Stimulated activated naive B cell treated with anti-CD40 and anti-IgM and Interleukin-4, amounts not matched to agents 10 μg/mL and 1 μg/mL and 100 μg/mL, for 72 hours (primary cell): ENCODE measurements at places on chromosomes 12 and 14.

DNA sequence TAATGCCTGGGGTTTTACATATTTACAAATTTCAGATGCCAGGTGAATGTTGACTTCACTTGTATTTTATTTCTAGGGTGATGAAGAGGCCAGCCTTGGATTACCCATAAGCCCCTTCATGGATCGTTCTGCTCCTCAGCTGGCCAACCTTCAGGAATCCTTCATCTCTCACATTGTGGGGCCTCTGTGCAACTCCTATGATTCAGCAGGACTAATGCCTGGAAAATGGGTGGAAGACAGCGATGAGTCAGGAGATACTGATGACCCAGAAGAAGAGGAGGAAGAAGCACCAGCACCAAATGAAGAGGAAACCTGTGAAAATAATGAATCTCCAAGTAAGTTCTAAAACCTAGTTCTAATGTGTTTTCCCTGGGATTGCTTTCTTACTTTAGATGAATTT, 41.3 kb upstream of the SLCO1C1 start:
- H3K4me3 ChIP-seq, result no peak overlapping the region
- H3K27ac ChIP-seq, result no peak overlapping the region
- no peaks in the 10 kb centered on the region for H3K4me1 ChIP-seq
- no peak for DNase-seq
- no peaks in the 10 kb centered on the region for H3K27me3 ChIP-seq
- no peaks in the 10 kb centered on the region for H3K36me3 ChIP-seq

DNA sequence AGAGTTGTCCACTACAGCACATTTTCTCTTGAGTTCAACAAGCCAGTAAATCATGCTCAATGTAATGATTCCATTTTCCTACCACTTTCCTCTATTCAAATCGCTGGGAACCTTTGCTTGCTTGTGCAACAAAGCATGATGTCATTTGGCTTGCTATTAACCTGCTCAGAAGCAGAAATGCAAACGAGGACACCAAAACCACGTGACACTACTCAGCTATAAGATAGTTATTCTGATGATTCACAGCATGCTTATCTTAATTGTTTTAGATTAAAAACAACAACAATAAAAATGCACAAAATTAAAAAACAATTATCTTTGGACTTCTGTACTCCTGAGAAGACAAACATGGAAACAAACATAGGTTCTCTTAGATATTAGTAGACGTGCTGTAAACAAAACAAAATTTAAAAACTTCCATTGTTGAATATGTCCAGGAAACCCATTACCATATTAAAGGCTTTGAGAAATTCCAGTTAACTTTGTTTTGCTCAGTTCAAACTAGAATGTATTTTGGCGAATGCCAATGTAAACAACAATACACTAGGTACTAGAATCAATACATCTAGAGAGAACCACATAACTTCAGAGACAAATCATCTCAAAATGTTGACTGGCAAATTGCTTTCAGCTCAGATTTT, 77.5 kb upstream of the KRAS start:
- no peak overlapping the region for H3K27ac ChIP-seq
- no peak overlapping the region for H3K4me3 ChIP-seq
- no peak for DNase-seq

- no peak overlapping the region for H3K4me3 ChIP-seq
- H3K36me3 ChIP-seq, result no peaks in the 10 kb centered on the region
- no peak overlapping the region for H3K27ac ChIP-seq
- DNase-seq, result no peak
These were observed 472.1 kb downstream of the BCL11B start for GRCh38 chr14:98799891-98800290.

- H3K4me3 ChIP-seq, result no peak overlapping the region
- H3K27me3 ChIP-seq, result peaks cover 59% of the 10 kb centered on the region
- peaks cover 2% of the 10 kb centered on the region for H3K4me1 ChIP-seq
- H3K27ac ChIP-seq, result peak overlapping the region; percentile 20
These were observed 12.0 kb upstream of the PIP4K2C start for GRCh38 chr12:57579011-57579410.

DNA sequence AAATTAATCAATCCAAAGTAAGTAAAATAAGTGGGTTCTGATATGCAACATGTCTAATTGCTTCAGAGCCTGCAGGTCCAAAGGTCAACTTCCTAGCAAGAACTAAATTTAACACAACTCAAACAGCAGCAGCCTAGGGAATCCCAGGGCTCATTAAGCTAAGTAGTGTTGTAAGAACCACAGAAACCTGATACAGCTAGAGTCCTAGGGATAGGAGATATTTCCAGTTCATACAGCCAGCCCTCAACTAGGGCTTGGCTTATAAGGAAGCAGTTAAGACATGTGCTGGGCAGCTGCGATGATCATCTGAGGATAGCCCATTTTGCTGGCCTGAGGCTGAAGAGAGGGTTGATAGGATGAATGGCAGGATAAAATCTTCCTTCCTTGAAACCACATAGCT, at the start of gene OR4Q3:
TSS of gene OR4Q3 (plus strand) at position 316 of the 400 bp plus-strand sequence.
- no peak for DNase-seq
- no peaks in the 10 kb centered on the region for H3K27me3 ChIP-seq

- H3K36me3 ChIP-seq, result no peaks in the 10 kb centered on the region
- no peaks in the 10 kb centered on the region for H3K27me3 ChIP-seq
- peaks cover 54% of the 10 kb centered on the region for H3K4me1 ChIP-seq
- H3K27ac ChIP-seq, result no peak overlapping the region
These were observed 11.4 kb downstream of the FBRSL1 start for GRCh38 chr12:132501204-132501940.

- H3K4me3 ChIP-seq, result no peak overlapping the region
- DNase-seq, result no peak
- H3K4me1 ChIP-seq, result no peaks in the 10 kb centered on the region
- no peak overlapping the region for H3K27ac ChIP-seq
- no peaks in the 10 kb centered on the region for H3K27me3 ChIP-seq
- no peaks in the 10 kb centered on the region for H3K36me3 ChIP-seq
These were observed 167.0 kb upstream of the ALG10B start for GRCh38 chr12:38149395-38150073.

DNA sequence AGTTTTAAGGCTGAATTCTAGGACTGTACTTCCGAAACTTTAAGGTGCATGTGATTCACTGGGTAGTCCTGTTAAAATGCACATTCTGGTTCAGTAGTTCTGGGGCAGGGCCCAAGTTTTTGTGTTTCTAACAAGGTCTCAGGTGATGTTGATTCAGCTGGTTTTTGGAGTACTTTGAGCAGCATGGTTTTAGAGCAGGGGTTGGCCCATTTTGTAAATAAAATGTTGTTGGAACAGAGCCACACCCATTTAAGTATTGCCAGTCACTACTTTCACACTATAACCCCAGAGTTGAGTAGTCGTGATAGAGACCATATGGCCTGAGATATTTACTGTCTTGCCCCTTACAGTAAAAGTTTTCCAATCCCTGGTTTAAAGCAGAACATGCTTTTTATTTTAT, 111.3 kb downstream of the SYNE2 start:
- H3K27ac ChIP-seq, result no peak overlapping the region
- H3K4me1 ChIP-seq, result no peaks in the 10 kb centered on the region
- H3K27me3 ChIP-seq, result no peaks in the 10 kb centered on the region
- H3K36me3 ChIP-seq, result peaks cover 4% of the 10 kb centered on the region

- no peak overlapping the region for H3K4me3 ChIP-seq
- H3K27me3 ChIP-seq, result no peaks in the 10 kb centered on the region
- no peak overlapping the region for H3K27ac ChIP-seq
- no peaks in the 10 kb centered on the region for H3K36me3 ChIP-seq
- no peak for DNase-seq
These were observed 75.9 kb downstream of the LIN7A start for GRCh38 chr12:80861641-80862378.

GRCh38 chr14:97524589-97525319, 727.6 kb downstream of the VRK1 start:
- no peaks in the 10 kb centered on the region for H3K36me3 ChIP-seq
- no peak for DNase-seq
- H3K4me1 ChIP-seq, result no peaks in the 10 kb centered on the region
- H3K4me3 ChIP-seq, result no peak overlapping the region
- no peaks in the 10 kb centered on the region for H3K27me3 ChIP-seq
- no peak overlapping the region for H3K27ac ChIP-seq

DNA sequence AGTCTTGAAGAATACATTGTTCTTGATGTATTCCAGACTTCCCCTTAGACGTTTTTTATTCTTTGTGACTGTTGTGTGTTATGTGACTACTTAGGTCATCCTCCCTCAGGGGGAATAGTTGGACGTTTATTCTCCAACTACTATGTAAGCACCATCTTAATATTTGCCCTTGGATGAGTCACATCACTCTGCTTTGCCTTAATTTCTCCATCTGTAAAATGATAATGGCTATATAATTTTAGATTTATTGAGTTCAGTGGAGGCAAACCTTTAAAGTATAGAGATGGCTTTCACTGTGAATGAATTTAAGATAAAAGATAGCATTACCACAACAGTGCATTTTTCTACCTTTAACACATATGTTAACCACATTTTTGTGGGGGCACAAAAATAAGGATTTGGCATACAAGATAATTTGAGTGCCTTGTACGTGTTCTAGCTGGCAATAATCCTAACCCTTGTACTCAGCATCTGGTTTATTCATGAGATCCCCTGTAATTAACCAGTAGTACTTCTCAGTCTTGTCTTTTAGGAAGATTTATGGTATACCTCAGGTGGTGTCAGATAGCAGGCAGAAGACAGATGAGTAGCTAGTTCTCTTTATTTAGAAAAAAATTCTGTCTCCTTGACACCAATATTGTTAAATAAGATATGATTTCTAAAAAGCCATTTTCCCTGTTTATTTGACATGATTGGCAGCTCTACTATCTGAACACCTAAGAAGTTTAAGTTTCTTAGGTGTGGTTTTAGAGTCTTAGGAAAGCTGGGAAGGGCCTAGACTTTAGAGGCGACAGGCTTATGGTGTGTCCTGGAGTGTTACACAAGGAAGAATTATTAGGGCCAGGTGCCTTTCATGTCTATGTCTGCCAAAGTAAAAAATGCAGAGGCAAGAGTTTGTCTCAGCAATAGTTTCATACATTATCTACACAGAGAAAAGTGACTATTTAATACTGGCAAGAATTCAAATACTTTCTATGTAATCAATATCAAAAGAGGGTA, 152.3 kb downstream of the RAD51B start:
- no peaks in the 10 kb centered on the region for H3K4me1 ChIP-seq
- no peak for DNase-seq
- H3K27ac ChIP-seq, result no peak overlapping the region
- H3K27me3 ChIP-seq, result no peaks in the 10 kb centered on the region

- H3K4me3 ChIP-seq, result no peak overlapping the region
- no peaks in the 10 kb centered on the region for H3K36me3 ChIP-seq
- H3K4me1 ChIP-seq, result no peaks in the 10 kb centered on the region
- DNase-seq, result no peak
- no peaks in the 10 kb centered on the region for H3K27me3 ChIP-seq
These were observed 30.4 kb upstream of the FKBP4 start for GRCh38 chr12:2764398-2764797.

DNA sequence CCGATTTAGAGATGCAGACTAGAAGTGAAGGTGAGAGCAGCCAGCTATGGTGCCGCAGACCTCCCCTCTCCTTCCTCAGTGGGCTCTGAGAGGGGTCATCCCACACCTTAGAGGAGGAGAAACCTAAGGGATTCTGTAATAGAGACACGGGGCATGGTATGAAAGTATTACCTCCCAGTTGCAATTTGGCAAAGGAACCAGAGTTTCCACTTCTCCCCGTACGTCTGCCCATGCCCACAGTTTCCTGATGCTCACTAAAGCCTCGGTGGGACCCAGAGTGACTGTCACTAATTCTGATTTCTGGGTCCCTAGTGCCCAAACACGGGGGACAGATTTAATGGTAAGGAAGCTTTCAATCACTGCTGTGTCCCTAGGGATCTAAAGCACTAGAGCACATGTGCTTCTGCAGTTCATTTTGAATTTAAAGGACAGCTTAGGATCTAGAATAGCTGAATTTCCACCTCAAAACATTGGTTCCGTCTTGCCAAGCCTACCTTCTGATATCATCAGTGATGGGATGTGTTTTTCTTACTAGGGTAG, 44.1 kb downstream of the DAD1 start:
- H3K4me3 ChIP-seq, result no peak overlapping the region
- no peak for DNase-seq
- peak overlapping the region; percentile 82 for H3K27ac ChIP-seq
- no peaks in the 10 kb centered on the region for H3K27me3 ChIP-seq

- H3K27ac ChIP-seq, result no peak overlapping the region
- peaks cover 5% of the 10 kb centered on the region for H3K4me1 ChIP-seq
- peaks cover 23% of the 10 kb centered on the region for H3K27me3 ChIP-seq
- no peaks in the 10 kb centered on the region for H3K36me3 ChIP-seq
- no peak for DNase-seq
These were observed 15.6 kb upstream of the RFLNA start for GRCh38 chr12:124279315-124279714.

DNA sequence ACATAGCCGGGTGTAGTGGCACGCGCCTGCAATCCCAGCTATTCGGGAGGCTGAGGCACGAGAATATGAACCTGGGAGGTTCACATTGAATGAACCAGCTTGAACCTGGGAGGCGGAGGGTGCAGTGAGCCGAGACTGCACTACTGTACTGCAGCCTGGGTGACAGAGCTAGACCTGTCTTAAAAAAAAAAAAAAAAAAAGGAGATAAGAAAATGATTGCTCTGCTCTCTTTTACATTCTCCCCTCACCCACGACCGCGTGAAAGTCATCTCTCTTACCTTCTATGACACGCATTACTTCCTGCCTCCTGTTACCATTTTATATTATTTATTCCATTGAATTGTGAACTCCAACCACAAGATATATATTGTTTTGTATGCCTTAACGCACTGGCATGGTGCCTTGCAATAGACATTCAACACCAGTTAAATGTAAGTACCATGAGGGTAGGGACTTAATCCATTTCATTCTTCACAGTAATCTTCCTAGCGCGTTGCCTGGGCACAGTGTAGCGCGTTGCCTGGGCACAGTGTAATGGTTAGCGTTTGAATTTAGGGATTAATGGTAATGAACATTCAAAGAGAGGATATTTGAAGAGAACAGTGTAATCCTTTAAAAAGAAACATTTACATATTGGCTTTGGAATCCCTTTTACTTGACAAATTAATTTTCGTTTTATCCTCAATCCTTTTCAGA, 2.7 kb downstream of the RAP1B start:
- H3K36me3 ChIP-seq, result peaks cover 28% of the 10 kb centered on the region
- H3K4me1 ChIP-seq, result peaks cover 45% of the 10 kb centered on the region
- no peaks in the 10 kb centered on the region for H3K27me3 ChIP-seq
- no peak for DNase-seq

- peak overlapping the region; percentile 70 for H3K27ac ChIP-seq
- H3K4me1 ChIP-seq, result peaks cover 11% of the 10 kb centered on the region
- no peak for DNase-seq
- H3K27me3 ChIP-seq, result peaks cover 5% of the 10 kb centered on the region
These were observed 16.0 kb downstream of the FOS start for GRCh38 chr14:75294649-75295033.

- H3K4me1 ChIP-seq, result peaks cover 29% of the 10 kb centered on the region
- no peaks in the 10 kb centered on the region for H3K27me3 ChIP-seq
- DNase-seq, result no peak
- H3K4me3 ChIP-seq, result no peak overlapping the region
- peak overlapping the region; percentile 62 for H3K27ac ChIP-seq
- H3K36me3 ChIP-seq, result peaks cover 43% of the 10 kb centered on the region
These were observed 25.2 kb downstream of the SPRING1 start for GRCh38 chr12:116712458-116713303.

GRCh38 chr12:58393152-58393551, 451.8 kb downstream of the ATP23 start:
- no peak overlapping the region for H3K27ac ChIP-seq
- no peaks in the 10 kb centered on the region for H3K4me1 ChIP-seq
- DNase-seq, result no peak
- no peaks in the 10 kb centered on the region for H3K27me3 ChIP-seq
- no peak overlapping the region for H3K4me3 ChIP-seq
